Ovary (tissue), 10 donors: ENCODE measurements at places on chromosomes 1 and 21.

GRCh38 chr1:162565460-162565859 is 3.9 kb downstream of the UAP1 start:
- DNase-seq = no peak

DNA sequence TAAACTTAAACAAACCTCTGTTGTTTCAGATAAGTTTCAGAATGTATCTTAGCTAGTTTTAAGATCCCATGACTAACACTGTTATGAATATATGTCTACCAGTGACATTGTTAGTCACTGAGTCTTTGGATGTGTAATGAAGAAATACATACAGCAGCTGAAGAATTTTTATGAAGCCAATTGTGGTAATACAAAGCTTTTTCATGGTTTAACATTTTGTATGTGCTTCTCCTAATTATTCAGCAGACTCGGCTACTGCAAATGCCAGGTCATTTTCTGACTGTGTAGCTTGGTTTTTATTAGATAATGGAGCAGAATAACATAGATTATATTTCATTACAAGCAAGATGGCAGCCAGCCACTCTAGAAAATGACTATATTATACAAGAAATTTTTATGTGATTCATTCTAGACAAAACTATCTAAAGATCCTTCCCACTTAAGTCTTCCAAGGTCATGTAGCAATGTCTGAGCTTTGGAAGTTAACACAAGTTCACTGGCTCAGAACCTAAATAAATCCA is 147.8 kb downstream of the TNFSF18 start:
- no peak for DNase-seq

GRCh38 chr21:24076179-24076578 is 1531.1 kb downstream of the MRPL39 start:
- DNase-seq = no peak

DNA sequence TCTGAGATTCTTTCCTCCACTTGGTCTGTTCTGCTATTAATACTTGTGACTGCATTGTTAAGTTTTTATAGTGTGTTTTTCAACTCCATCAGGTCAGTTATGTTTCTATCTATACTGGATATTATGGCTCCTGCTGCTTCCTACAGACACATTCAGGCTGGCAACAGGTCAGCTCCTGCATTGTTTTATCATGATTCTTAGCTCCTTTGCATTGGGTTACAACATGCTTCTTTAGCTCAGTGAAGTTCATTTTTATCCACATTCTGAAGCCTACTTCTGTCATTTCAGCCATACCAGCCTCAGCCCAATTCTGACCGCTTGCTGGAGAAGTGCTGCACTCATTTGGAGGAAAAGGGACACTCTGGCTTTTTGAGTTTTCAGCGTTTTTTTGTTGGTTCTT is 37.3 kb upstream of the F3 start:
- DNase-seq = no peak

GRCh38 chr1:3590139-3590763 is 21.1 kb downstream of the MEGF6 start:
- DNase-seq = no peak

GRCh38 chr21:41803316-41803715 is 36.5 kb upstream of the RIPK4 start:
- DNase-seq = no peak

DNA sequence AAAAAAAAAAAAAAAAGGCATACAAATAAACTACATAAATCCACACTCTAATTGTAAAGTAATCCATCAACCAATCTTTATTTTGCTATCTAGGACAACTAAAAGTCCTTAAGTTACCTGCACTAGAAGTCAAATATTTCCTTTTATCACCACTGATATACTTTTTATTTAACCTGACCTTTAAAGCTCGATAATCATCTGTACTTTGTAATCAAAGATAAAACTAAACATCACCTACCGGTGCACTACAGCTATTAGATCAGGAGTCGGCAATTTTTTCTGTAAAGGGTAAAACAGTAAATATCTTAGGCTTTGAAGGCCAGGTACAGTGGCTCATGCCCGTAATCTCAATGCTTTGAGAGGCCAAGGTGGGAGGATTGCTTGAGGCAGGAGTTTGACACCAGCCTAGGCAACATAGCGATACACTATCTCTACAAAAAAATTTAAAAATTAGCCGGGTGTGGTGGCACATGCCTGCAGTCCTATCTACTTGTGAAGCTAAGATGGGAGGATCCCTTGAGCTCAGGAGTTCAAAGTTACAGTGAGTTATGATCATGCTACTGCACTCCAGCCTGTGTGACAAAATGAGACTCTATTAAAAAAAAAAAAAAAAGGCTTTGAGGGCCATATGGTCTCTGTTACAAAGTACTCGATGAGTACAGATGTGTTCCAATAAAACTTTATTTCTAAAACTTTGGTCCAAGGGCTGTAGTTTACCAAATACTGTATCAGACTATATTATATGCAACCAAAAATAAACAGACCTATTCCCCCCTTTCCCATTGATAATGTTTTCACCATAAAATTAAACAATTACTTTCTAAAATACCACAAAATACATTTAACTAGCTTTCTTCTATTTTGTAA is 47.1 kb downstream of the TESK2 start:
- no peak for DNase-seq

- no peak for DNase-seq
Observed at GRCh38 chr1:41780322-41780721, 138.4 kb downstream of the HIVEP3 start.

DNA sequence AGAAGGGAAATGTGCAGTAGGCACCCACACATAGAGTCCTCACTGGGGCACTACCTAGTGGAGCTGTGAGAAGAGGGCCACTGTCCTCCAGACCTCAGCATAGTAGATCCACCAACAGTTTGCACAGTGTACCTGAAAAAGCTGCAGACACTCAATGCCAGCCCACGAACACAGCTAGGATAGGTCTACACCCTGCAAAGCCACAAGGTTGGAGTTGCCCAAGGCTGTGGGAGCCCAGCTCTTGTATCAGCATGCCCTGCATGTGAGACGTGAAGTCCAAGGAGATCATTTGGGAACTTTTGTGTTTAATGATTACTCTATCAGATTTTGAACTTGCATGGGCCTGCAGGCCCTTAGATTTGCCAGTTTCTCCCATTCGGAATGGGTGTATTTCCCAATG is 299.4 kb upstream of the OLFM3 start:
- DNase-seq = no peak

DNA sequence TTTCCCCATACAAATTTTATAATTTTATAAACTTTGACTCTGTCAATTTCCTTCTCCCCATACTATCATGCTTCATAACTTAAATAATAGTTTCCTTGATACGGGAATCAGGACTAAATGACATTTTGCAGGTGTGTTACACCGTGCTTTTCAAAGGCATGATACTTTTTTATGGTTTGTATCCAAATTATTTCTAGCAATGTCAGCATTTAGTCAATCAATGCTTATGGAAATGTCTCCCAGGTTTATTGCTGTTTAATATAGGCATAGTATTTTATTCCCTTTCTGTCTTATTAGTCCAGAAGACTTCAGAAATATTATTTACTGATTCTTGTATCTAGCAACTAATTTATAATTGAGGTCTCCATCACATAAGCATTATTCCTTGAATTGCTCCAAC is 23.4 kb downstream of the DRAM2 start:
- DNase-seq = no peak

- no peak for DNase-seq
Observed at GRCh38 chr1:40635763-40636500, 29.6 kb downstream of the RIMS3 start.

DNA sequence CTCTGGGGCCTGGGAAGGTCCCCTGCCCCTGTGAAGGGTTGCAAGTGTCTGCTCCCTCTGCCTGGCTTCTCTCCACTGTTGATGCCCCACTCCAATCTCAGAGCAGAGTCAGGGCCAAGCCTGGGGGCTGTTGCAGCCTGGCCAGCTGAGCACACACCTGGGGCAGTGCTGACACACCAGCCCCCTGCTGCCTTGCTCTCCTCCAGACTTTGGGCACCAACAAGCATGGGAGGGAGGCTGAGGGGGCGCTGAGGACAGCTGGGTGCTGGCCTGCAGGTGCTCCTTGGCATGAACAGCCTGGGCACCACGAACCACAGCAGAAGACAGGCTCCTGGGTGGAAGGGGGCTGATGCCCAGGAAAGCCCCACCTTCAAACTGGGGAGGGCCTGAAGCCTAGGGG is 9.6 kb upstream of the MTR start:
- no peak for DNase-seq

DNA sequence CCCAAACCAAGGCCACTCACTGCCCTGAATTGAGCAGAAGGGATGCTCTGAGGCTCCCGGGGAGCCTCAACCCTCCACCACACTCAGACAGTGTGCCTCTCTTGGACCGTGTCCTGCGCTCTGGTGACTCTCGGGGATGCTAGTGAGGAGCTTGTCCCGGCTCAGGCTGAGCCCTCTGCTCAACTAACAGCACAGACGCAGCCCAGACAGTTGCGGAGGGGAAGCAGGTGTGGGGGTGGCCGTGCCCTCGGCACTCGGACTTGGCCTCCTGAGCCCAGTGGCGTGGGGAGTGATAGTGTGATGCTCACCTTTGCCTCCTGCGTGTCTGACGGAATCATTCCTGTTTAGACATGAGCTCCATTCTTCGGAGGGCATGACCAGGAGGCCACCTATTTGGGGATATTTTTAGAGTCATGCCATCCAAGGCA is 15.4 kb upstream of the SLC19A1 start:
- peak; percentile 36 for DNase-seq

- DNase-seq = peak; percentile 76
Observed at GRCh38 chr1:227885648-227886502, 61.9 kb downstream of the WNT9A start.

GRCh38 chr21:43739621-43740435 is 20.9 kb downstream of the PDXK start:
- DNase-seq = no peak

- DNase-seq = peak; percentile 40
Observed at GRCh38 chr1:220300442-220301121, 28.3 kb upstream of the RAB3GAP2 start.

DNA sequence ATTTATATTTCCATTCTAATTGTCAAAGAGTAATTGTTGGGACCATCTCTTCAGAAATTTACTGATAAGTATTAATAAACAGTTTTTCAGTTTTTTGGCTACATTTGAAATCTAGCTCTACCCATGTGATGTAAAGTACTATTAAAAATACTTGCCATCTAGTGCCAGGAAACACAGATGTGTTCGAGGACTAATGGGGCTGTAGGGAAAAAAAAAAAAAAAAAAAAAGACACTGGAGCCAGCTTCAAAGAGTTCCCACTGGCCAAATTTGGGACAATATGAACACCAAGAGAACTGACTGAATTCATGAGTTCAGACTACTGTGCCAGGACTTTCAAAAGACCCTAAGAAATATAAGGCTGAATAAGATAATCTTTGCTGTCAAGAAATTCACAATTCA is 65.2 kb upstream of the GFI1 start:
- no peak for DNase-seq

- no peak for DNase-seq
Observed at GRCh38 chr21:25571726-25572121, 35.6 kb downstream of the MRPL39 start.

GRCh38 chr1:179080866-179081686 is 794 bp upstream of the TOR3A start:
- no peak for DNase-seq

GRCh38 chr21:28644762-28645161 is 347.9 kb downstream of the LTN1 start:
- no peak for DNase-seq

DNA sequence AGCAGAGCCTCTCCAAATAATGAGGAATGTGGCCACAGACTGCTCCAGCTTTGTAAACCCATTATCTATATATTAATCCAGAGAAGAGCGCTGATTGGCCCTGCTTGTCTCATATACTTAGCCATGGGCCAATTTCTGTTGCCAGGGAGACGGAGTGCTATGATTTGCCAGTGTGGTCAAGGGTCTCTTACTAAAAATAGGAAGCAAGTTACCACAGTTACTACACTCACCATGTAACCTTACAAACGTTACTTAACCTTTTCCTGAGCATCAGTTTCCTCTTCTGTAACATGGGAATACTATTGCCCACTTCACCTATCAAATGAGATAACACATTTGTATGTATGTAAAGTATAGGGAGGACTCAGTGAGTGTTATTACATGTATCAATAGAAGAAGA is 7.7 kb upstream of the S100A2 start:
- no peak for DNase-seq

GRCh38 chr1:117758444-117759316 is 152.8 kb downstream of the TENT5C start:
- DNase-seq = peak; percentile 73

DNA sequence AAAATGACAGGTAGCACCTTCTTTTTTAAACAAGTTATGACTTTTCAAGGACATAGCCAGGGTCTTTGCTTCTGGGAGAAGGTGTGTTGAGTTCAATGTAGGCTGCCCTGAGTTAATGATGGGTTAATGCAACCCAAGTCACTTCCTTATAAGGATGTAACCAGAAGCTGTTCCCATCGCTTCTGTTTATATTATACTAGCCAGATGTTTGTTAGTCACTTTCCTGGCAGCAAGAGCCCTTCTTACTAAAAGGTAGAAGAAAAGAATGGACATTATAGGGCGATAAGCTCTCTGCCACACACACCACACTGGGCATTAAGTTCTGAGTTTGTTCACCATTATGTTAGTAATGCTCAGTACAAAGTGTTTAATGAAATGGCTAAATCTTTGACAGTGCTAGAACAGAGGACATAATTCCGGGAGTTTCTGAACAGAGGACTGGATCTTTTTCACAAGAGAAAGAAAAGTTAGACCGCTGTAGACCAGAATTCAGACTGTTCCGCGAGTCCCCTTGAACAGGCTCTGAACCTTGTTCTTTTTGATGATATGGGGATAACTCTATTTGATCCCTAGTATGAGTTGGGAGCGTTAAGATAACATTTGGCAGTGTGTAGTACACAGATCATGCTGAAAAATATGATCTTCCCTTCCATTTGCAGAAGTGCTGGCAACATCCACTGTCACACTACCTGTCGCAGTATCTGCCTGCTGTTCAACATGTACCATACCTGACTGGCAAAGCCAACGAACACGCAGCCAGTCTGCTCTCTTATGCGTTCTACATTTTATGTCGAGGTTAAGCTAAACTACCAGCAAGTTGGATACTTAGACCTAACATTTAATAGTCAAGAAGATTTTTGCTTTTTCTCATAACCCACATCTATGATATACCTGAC is 41.0 kb downstream of the DEGS1 start:
- no peak for DNase-seq

GRCh38 chr21:32308696-32309095 is 10.0 kb downstream of the MRAP start:
- DNase-seq = no peak

DNA sequence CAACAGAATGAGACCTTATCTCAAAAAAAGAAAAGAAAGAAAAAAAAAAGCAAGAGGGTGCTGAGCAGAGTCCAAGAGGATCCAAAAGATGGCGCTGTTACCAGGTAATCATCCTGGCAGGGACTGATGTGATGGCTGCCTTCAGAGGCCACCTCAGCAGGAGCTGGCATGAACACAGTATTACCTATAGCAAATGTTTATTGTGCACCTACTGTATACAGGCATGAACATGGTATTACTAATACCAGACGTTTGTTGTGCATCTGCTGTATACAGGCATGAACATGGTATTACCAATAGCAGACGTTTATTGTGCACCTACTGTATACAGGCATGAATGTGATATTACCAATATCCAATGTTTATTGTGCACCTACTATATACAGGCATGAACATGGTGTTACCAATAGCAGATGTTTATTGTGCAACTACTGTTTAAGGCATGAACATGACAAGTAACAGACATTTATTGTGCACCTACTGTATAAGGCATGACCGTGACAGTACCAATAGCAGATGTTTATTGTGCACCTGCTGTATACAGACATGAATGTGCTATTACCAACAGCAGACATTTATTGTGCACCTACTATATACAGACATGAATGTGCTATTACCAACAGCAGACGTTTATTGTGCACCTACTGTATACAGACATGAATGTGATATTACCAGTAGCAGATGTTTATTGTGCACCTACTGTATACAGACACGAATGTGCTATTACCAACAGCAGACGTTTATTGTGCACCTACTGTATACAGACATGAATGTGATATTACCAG is 115.1 kb upstream of the TMEM51 start:
- no peak for DNase-seq
